Caudate nucleus (tissue), 63 donors: ENCODE measurements at places on chromosomes 13 and 19.

DNA sequence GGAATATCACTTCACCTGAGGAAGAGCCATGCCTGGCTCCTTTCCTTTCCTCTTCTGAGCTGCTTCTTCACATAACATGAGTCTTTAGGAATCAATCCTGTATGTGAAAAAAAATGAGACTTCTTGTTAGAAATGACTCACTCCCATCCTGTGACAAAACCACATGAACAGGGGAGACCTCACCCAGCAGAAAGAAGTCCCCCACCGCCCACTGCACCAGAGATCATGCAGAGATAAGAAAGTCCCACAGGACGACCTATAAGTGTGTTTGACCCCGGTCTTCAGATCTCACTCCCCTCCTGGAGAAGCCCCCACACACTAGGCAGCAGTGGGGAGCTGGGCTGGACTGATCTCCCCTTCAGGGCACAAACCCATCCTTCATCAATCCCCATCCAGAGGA, 7.8 kb downstream of the ZNF600 start:
- DNase-seq = no peak

- DNase-seq = no peak
Observed at GRCh38 chr19:48186541-48186991, 16.1 kb downstream of the ZSWIM9 start.

- DNase-seq = no peak
Observed at GRCh38 chr19:16327169-16327475, 2.5 kb downstream of the KLF2 start.

DNA sequence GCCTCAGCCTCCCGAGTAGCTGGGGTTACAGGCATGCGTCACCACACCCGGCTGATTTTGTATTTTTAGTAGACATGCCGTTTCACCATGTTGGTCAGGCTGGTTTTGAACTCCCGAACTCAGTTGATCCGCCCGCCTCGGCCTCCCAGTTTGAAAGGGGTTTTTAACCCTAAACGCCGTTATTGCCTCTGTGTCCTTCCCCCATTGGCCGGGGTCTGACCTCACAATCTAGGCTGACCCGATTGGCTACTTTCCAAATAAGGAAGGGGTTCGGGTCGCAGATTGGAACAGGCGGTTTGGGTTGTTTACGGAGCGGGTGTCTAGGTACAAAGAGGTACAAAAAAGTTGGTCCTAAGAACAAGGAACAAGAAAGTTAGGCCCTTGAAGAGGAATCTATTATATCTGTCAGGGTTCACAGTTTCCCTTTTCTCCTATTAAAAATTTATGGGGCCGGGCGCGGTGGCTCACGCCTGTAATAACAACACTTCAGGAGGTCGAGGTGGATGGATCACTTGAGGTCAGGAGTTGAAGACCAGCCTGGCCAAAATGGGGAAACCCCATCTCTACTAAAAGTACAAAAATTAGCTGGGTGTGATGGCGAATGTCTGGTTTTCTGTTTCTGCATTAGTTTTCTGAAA, 1.0 kb downstream of the ZNF253 start:
- DNase-seq = no peak
